Stimulated activated CD8-positive, alpha-beta memory T cell treated with anti-CD3 and anti-CD28 coated beads, Interleukin-4, amount 100 ng/mL, for 1 hour (primary cell): ENCODE measurements at places on chromosomes 4 and X.

DNA sequence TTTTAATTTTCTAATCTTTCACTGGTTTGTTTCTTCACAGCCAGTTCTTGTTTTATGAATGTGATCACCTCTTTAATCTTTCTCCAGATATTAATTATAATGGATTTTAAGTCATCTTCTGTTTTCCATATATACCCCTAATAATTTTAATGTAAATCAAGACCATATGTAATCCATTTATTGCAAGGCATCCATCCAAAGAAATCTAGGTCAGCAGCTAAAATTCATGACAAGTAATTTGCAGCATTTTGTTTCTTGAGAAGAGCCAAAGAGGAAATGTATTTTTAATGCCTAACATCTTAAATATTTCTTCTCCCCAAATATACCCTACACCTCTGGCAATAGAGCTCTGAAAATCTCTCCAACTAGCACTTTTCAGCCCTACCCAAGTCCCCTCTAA is 81.1 kb downstream of the SUPT20HL2 start:
- DNase-seq = no peak

DNA sequence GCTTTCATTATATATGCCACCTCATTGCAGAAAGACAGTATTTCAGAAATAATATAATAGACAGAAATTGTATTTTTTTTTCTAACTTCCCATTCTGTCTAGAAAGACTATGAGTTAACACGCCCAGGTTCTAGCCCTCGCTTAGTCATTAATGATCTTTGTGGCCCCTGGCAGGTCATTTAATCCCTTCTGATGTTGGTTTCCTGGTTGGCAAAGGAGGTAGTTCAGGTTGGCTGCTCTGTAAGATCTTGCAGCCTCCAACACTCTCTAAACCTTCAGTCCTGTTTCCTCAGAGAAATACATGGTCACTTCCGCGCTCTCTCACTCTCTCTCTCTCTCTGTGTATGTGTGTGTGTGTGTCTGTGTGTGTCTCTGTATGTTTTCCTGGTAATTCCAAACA is 156.3 kb upstream of the NOCT start:
- no peak for DNase-seq

GRCh38 chr4:156665780-156666366 is 305.7 kb downstream of the PDGFC start:
- no peak for DNase-seq

DNA sequence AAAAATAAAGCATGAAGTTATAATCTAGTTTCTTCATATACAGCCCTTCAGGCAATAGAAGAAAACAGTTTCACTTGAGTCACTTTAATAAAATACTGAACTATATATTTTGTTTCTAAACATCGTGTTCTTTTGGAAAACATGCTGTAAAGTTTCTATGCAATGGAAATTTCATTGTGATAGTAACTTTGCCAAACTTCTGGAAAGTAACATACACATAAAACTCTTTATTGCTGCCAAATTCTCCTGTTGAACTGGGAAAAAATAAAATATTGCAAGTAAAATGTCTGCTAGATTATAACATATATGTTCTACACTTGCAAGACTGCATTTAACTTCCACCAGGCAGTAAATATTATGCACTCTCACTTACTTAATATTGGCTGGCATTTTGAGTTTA is 635.4 kb downstream of the SPRY1 start:
- DNase-seq = no peak

GRCh38 chr4:94365304-94365703 is 22.7 kb upstream of the HPGDS start:
- no peak for DNase-seq

- DNase-seq = no peak
Observed at GRCh38 chrX:15721911-15722310, 16.2 kb upstream of the CA5B start.

DNA sequence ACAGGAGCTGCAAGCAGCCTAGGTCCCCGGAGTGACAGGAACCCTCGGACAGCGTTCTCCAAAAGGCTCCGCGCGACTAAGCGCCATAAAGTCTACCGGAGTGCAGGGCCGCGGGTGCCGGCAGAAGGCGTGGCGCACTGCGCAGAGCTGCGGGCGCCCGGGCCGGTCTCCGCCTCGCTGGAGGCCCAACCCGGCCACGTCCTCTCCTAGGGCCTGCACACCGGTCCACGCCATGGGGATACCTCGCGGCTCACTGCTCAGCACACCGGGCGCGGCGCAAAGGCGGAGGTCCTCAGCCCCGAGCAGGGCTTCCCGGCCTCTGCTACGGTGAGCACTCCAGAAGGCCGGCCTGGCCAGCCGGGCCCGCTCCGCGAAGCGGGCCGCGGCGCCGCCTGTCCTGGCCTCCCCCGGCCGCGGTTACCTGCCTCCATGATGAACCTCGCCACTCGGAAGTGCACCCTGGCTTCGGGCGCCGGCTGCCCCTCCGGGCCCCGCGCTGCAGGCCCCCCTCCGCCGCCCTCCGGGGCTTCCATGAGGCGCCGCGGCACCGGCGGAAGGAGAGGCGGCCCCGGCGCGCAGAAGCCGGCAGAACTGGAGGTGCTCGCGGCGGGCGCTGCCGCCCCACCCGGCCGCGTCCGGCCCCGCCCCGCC is at the start of gene CCNQ:
Gene CCNQ (minus strand): TSS at position 599 of the 651 bp plus-strand sequence. CDS start 66 bp downstream, at position 533.
- DNase-seq = no peak

DNA sequence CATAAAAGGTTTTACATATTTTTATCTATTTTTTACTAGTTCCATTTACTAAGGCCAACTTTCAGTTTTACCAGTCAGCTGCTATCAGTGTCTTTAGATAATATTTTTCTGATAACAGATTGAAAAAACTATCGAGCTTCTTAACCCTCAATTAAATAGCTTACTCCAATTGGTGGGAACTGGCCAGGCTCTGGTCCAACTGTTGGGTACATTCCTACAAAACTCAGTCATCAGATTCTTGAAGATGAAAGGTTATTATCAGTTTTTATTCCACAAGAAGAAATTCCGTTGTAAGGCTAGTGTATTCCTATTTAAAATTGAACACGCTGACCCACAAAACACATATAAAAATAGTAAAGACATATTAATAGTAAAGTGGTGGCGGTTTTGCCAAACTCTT is 346.2 kb downstream of the MAPK10 start:
- no peak for DNase-seq

GRCh38 chr4:171430495-171430894 is 382.7 kb upstream of the GALNTL6 start:
- no peak for DNase-seq

- DNase-seq = no peak
Observed at GRCh38 chrX:100297728-100298127, 112.3 kb downstream of the PCDH19 start.

GRCh38 chrX:56800801-56801200 is 71.8 kb downstream of the NBDY start:
- DNase-seq = no peak

- DNase-seq = no peak
Observed at GRCh38 chrX:23626651-23627050, 40.6 kb upstream of the PRDX4 start.

- DNase-seq = no peak
Observed at GRCh38 chrX:100895365-100896075, 21.4 kb upstream of the NOX1 start.

- no peak for DNase-seq
Observed at GRCh38 chr4:24091639-24092233, 201.9 kb upstream of the PPARGC1A start.

DNA sequence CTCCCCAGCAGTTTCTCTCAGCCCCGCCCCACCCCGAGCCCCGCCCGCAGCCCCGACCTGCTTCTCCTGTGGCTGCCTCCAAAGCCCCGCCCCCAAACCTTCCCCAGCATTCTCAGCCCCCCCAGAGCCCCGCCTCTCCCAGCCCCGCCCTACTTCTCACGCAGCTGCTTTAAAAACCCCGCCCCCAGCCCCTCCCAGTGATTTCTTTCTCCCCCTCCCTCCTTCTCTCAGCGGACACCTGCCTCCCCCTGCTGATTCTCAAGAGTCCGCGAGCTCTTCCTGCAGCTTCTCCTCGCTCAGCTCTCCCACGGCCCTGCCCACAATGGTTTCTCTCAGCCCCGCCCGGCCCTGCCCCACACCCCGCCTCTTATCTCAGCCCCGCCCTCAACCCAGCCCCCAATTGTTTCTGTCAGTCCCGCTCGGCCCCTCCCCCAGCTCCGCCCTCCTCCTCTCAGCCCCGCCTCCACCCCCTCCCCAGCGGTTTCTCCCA is 636 bp upstream of the EOLA1 start:
- DNase-seq = peak; percentile 81

- DNase-seq = no peak
Observed at GRCh38 chr4:7585768-7586167, 151.0 kb upstream of the PSAPL1 start.

DNA sequence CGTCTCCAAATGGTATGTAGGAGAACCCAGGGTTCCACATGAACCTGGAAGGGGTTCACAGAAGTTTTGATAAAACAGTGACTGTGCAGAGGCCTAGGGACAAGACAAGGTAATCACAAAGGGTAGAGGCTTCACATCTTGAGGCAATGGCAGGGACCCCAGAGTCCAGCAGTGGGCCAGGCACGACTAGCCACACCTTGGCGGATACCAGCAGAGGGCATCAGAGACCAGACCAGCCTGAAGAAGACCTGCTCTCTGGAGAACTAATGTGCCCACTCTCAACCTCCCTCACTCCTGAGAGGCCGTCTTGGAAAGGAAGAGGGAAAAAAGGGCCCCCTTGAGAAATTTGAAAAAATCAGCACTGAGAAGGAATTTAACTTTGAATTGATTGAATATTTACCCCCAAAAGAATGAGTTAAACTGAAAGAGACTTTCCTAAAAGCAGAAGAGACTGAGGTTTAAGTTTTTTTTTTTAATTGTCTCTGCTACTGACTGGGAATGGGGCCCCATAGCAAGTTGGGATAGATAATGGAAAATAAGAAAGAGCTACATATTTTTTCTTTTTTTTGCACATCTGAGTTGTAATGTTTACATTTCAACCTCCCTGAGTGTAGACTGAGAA is 243.8 kb upstream of the JADE1 start:
- DNase-seq = no peak

DNA sequence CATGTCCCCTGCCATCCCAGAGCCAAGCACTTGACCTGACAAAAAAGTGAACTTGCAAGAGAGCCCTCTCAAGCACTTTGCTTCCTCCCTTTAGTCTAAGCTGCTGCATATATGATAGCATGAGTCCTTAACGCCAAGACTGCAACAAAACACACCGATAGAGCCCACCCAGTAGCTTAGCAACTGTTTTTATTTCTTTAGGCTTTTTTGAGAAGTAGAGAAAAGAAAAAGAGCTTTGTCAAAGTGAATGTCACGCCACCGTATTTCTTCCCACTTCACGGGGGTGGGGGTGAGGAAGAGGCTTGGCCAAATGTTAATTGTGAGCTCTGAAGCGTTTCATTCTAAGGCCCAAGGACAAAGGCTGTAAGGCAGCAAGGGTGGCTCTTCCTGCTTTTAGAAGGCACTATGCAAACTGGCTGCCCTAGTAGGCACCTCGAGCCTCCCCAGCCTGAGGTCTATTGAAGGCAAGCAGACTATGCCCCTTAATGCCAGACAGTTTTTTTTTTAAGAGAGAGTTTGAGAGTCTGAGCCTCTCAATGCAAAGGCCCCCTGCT is 138.6 kb downstream of the HS6ST2 start:
- DNase-seq = no peak

GRCh38 chr4:140049024-140049848 is 104.7 kb downstream of the MAML3 start:
- peak; percentile 32 for DNase-seq

GRCh38 chr4:82755650-82756049 is 42.9 kb downstream of the SCD5 start:
- no peak for DNase-seq

- DNase-seq = no peak
Observed at GRCh38 chr4:109206620-109207019, 95.8 kb downstream of the COL25A1 start.

DNA sequence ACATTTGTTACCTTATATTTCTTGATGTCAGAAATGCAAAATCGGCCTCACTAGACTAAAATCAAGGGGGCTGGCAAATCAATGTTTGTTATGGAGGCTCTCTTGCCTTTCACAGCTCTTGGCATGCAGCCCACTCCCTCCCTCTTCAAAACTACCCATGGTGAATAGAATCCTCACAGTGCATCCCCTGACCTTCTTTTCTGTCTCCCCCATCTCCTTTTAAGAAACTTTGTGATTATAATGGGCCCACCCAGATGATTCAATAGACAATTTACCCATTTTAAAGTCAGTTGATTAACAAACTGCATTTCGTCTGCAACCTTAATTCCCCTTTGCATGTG is 184.0 kb downstream of the PCDH7 start:
- DNase-seq = no peak

- peak; percentile 2 for DNase-seq
Observed at GRCh38 chrX:12894074-12895030, 12.1 kb upstream of the TLR8 start.

DNA sequence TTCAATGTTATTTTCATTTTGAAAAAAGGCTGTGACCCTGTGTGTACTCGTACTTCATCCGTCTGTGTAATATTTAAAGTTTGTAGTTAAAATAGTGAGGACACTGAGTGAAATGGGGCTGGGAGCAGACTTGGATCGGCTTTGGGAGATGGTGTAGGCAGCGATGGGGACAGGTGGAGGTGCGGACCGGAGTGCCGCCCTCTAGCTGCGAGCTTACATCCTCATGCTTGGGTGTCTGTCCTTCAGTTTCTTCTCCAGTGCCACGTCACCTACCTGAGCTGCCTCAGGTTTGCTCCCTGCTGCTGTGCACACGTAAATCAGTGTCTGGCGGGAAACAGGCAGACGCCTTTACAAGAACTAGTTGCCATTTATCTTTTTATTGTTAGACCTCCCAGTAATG is 146.1 kb downstream of the GPR143 start:
- no peak for DNase-seq

DNA sequence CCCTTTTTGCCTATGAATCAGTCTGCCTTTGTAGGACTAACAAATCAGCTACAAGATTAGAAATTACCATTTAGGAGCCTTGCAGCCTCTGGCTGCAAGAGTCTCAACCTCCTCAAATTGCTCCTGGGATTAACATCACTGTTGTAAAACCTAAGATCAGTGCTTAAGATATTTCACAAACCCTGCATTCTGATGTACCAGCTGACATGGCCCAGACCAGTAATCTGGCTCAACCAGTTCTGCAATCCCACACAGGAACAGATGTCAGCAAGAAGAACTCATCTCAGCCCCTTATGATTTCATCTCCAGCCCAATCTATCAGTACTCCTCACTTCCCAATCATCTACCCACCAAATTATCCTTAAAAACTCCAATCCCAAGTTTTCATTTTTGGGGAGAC is 32.5 kb upstream of the AADAT start:
- DNase-seq = no peak

DNA sequence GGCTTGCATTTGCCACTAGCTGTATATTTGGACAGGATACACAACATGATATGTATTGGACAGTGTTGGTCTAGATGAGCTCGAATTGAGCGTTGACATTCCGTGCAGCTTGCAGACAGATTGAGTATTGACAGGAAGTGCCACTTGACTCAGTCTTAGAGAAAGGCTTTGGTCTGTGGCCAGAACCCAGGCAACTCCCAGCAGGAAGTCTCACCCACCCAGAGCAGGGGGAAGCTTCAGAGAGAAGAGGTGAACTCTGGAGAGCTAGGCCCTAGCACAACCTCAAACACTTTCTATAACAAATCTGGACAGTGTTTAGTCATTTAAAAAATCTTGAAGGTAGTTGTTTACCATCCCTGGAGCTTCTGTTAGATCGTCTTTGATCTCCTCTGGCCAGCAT is 280.5 kb downstream of the FBXW7 start:
- no peak for DNase-seq
